ENCODE measurements at places on chromosomes 1 and 21.
A peak's percentile ranks its signal among the peaks of the same experiment; 100 is the strongest.

DNA sequence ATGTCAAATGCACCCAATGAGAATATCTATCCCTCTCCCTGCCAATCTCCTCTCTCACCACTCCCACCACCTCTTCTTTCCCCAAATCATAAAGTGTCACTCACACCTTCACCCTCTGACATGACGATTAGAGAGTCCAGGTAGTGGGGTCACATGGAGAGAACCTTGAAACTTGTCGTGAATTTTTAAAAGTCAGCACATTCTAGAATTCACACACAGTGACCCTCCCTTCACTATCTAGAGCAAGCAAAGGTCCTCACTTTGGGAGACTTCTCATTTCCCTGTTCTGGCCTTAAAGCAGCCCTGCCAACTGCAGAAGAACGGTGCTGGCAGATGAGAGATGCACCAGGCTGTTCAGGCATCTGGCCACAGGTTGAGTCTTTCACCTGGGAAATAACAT is 61.9 kb downstream of the CD34 start:
- DNase-seq: no peak
- no peaks in the 10 kb centered on the region for H3K27me3 ChIP-seq
- H3K27ac ChIP-seq: peak overlapping the region; percentile 88
- H3K36me3 ChIP-seq: peaks cover 30% of the 10 kb centered on the region
- H3K4me1 ChIP-seq: peaks cover 88% of the 10 kb centered on the region

DNA sequence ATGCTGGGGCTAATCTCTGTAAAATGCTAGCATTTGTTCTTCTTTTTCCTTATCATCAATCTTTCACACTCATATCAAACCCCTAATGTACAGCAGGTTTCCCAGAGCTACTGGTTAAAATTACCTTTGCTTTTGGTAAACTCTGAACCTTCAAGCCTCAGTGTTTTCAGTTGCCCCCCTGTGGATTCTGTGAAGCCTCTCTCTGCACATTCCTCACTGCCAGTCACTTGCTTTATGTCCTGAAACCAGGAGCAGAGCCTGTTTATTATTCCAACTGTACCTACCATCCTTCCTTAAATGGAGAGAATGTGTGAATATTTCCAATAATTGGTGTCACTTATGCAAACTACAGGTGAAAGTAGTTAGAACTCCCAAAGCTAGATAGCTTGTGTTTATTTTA is 134.2 kb downstream of the NEK7 start:
- H3K4me3 ChIP-seq: no peak overlapping the region
- H3K27ac ChIP-seq: no peak overlapping the region
- no peaks in the 10 kb centered on the region for H3K27me3 ChIP-seq
- H3K4me1 ChIP-seq: peaks cover 20% of the 10 kb centered on the region

DNA sequence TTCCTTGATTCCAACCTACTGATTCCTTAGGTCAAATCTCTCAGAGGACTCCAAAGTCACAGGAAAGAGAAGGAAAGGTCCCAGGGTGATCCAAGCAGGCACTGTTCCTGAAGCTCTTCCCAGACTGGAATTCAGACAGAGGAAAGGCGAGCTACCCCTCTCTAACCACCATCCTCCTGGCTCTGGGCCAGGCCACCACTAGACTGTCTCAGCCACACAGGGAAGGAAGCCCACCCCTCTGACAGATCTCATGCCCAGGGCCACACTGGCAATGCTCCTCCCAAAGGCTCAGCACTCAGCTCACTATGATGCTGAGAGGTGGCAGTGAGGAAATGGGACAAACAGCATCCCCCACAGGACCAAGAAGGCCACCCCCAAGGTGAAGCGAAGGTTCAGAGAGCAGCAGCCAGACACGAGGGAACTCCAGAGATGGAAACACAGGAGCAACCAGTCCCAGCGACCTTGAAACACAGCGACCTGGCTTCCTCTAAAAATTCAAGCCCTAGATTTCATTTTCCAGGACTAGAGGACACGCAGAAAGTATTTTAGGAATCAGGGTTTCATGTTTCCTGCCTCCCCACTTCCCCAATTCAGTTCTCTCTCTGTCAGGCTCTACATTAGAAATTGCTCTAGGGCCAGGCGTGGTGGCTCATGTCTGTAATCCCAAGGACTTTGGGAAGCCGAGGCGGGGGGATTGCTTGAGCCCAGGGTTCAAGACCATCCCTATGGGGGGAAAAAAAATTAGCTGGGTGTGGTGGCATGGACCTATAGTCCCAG is 18.8 kb downstream of the PIK3C2B start:
- no peak overlapping the region for H3K4me3 ChIP-seq
- peaks cover 8% of the 10 kb centered on the region for H3K36me3 ChIP-seq
- no peaks in the 10 kb centered on the region for H3K27me3 ChIP-seq
- no peak for DNase-seq

- H3K4me3 ChIP-seq: no peak overlapping the region
- no peak overlapping the region for H3K27ac ChIP-seq
- H3K27me3 ChIP-seq: no peaks in the 10 kb centered on the region
- peaks cover 5% of the 10 kb centered on the region for H3K4me1 ChIP-seq
- peak; percentile 1 for DNase-seq
Observed at GRCh38 chr1:94463765-94464330, 45.7 kb downstream of the ABCD3 start.

DNA sequence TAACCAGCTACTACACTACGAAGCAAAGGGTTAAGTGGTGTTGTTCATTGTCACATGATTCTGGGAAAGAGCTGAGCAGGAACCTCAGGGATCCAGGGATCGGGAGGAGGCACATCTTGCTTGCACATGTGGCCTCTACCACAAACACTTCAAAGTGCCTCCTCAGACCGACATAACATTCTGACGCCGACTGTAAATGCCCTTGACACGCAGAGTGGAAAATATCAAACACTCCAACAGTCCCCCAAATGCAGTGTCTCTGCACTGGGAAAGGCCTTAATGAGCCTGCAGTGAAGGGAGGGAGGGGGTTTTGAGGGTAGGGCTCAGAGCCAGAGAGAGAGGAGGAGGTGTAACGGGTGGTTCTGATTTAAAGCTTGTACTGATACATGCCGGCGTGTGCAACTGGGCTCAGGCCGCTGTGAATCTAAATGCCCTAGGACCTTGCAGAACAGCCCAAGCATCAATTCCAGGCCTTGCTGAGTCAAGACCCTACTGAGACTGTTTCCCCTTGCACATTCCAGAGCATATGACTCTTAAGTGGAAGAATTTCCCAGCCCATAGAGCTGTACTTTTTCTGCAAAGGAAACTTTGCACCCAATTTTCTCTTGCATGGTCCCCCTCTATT is 163.7 kb downstream of the NTMT2 start:
- no peak for DNase-seq
- H3K27me3 ChIP-seq: peaks cover 6% of the 10 kb centered on the region
- H3K36me3 ChIP-seq: no peaks in the 10 kb centered on the region
- no peaks in the 10 kb centered on the region for H3K4me1 ChIP-seq
- H3K27ac ChIP-seq: no peak overlapping the region
- H3K4me3 ChIP-seq: no peak overlapping the region

DNA sequence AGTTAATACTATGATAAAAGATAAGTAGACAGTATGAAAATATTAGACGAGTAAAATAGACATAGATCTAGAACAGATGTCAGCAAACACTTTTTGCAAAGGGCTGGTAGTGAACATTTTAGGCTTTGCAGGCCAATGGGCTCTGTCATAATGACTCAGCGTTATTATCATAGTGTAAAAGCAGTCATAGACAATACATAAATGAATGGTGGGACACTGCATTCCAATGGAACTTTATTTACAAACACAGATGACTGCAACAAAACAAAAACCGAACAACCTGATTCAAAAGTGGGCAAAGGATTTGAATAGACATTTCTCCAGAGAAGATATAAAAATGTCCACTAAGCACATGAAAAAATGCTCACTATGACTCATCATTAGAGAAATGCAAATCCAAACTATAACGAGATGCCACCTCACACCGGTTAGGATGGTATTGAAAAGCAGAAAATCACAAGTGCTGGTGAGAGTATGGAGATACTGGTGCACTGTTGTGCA is 7.3 kb downstream of the GSTM5 start:
- H3K27ac ChIP-seq: no peak overlapping the region
- no peak for DNase-seq
- H3K4me3 ChIP-seq: no peak overlapping the region
- H3K4me1 ChIP-seq: no peaks in the 10 kb centered on the region
- H3K36me3 ChIP-seq: no peaks in the 10 kb centered on the region

- peak overlapping the region; percentile 94 for H3K27ac ChIP-seq
- H3K27me3 ChIP-seq: no peaks in the 10 kb centered on the region
- H3K4me3 ChIP-seq: peak overlapping the region; percentile 97
- DNase-seq: peak; percentile 8
- H3K36me3 ChIP-seq: peaks cover 25% of the 10 kb centered on the region
- peaks cover 28% of the 10 kb centered on the region for H3K4me1 ChIP-seq
Observed at GRCh38 chr1:183636334-183636682, 725 bp upstream of the ARPC5 start.

DNA sequence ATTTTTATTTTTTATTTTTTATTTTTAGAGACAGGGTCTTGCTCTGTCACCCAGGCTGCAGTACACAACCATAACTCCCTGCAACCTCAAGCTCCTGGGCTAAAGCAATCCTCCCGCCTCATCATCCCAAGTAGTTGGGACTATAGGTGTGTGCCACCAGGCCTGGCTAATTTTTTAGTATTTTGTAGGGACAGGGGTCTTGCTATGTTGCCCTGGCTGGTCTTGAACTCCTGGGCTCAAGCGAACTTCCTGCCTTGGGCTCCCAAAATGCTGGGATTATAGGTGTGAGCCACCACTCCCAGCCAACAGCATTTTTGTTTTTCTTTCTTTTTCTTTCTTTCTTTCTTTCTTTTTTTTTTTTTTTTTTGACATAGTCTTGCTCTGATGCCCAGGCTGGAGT is 14.1 kb downstream of the PLEKHM2 start:
- no peak overlapping the region for H3K4me3 ChIP-seq
- DNase-seq: no peak
- peaks cover 21% of the 10 kb centered on the region for H3K4me1 ChIP-seq
- peaks cover 29% of the 10 kb centered on the region for H3K36me3 ChIP-seq
- no peaks in the 10 kb centered on the region for H3K27me3 ChIP-seq
- no peak overlapping the region for H3K27ac ChIP-seq

- no peaks in the 10 kb centered on the region for H3K27me3 ChIP-seq
- H3K4me1 ChIP-seq: peaks cover 54% of the 10 kb centered on the region
- DNase-seq: peak; percentile 13
- peak overlapping the region; percentile 88 for H3K4me3 ChIP-seq
- peaks cover 26% of the 10 kb centered on the region for H3K36me3 ChIP-seq
- H3K27ac ChIP-seq: peak overlapping the region; percentile 92
Observed at GRCh38 chr21:44013380-44014088, 1.4 kb downstream of the TRAPPC10 start.

GRCh38 chr1:26703478-26703877 is 7.7 kb downstream of the ARID1A start:
- no peak for DNase-seq
- peak overlapping the region; percentile 19 for H3K27ac ChIP-seq
- H3K27me3 ChIP-seq: no peaks in the 10 kb centered on the region
- peaks cover 27% of the 10 kb centered on the region for H3K4me1 ChIP-seq
- H3K4me3 ChIP-seq: no peak overlapping the region
- peaks cover 4% of the 10 kb centered on the region for H3K36me3 ChIP-seq

DNA sequence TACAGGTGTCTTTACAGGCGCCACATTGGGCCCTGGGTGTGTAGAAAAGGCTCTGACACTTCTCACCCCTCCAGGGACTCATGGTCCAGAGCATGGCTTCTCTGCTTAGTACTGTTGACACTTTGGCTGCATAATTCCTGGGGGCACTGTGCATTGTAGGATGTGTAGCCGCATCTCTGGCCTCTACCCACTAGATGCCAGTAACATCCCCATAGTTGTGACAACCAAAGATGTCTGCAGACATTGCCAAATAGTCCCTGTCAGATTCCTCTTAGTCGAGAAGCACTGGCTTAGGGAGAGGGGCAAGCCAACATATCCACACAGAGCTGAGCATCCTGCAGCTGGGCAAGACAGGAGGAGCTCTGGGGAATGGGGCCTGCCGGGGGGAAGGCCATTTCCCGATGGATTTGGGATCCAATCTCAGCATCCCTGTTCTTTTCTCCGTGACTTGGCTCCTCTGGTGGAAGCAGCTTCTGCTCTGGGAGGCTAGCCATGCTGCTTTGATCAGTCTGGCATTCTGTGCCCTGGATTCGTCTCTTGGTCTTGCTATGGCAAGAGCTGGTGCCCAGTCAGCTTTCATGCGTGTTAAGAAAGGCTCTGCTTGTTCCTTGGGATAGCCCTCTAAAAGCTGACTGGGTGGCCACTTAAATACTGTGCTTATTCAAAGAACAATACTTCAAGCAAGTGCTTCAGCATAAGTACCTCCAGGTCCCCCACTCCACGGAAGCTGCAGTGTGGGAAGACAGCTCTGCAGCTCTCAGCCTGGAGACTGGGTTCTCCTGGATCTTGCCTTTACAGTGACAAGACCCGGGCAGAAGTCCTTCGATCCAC is 38.3 kb upstream of the SCMH1 start:
- H3K27ac ChIP-seq: no peak overlapping the region
- H3K4me3 ChIP-seq: no peak overlapping the region
- peaks cover under 1% of the 10 kb centered on the region for H3K4me1 ChIP-seq
- H3K27me3 ChIP-seq: peaks cover 44% of the 10 kb centered on the region

DNA sequence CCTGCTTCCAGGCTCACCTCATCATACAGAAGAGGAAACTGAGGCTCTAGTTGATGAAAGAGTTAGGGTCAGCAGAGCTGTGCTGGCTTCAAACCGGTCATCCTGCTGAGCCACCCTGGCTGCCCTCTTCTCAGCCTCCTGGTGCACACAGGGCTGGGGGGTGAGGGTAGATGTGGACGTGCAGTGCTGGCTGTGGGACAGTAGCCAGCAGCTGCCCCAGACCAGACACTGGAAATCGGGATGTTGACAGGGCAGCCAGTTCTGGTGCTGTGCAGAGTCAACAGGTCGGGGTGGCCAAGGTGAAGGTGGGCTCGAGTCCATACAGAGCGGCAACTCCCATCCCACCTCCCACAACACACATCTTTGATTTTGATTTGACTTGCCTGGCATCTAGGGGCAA is 1.5 kb upstream of the CLCNKA start:
- H3K36me3 ChIP-seq: no peaks in the 10 kb centered on the region
- peaks cover 4% of the 10 kb centered on the region for H3K4me1 ChIP-seq
- no peak for DNase-seq

- H3K4me1 ChIP-seq: no peaks in the 10 kb centered on the region
- no peak overlapping the region for H3K27ac ChIP-seq
- no peak overlapping the region for H3K4me3 ChIP-seq
- no peak for DNase-seq
- peaks cover 35% of the 10 kb centered on the region for H3K27me3 ChIP-seq
Observed at GRCh38 chr21:41086569-41086968, 81.4 kb upstream of the BACE2 start.

- no peaks in the 10 kb centered on the region for H3K4me1 ChIP-seq
- DNase-seq: no peak
- no peaks in the 10 kb centered on the region for H3K36me3 ChIP-seq
- peaks cover 10% of the 10 kb centered on the region for H3K27me3 ChIP-seq
- H3K27ac ChIP-seq: no peak overlapping the region
- H3K4me3 ChIP-seq: no peak overlapping the region
Observed at GRCh38 chr1:93638307-93638847, 43.3 kb downstream of the BCAR3 start.

Data from effector memory CD8-positive, alpha-beta T cell (primary cell).